Esophagus mucosa (tissue), 1 donor: ENCODE measurements at places on chromosomes 1 and 21. TPM values are rescaled to one million over a fixed set of nuclear protein-coding genes. Genes with fewer than 3 reads are reported as not detected.

TTC22 gene
- 113 TPM for total RNA-seq

VCAM1 gene
- 1.0 TPM for total RNA-seq

DNA sequence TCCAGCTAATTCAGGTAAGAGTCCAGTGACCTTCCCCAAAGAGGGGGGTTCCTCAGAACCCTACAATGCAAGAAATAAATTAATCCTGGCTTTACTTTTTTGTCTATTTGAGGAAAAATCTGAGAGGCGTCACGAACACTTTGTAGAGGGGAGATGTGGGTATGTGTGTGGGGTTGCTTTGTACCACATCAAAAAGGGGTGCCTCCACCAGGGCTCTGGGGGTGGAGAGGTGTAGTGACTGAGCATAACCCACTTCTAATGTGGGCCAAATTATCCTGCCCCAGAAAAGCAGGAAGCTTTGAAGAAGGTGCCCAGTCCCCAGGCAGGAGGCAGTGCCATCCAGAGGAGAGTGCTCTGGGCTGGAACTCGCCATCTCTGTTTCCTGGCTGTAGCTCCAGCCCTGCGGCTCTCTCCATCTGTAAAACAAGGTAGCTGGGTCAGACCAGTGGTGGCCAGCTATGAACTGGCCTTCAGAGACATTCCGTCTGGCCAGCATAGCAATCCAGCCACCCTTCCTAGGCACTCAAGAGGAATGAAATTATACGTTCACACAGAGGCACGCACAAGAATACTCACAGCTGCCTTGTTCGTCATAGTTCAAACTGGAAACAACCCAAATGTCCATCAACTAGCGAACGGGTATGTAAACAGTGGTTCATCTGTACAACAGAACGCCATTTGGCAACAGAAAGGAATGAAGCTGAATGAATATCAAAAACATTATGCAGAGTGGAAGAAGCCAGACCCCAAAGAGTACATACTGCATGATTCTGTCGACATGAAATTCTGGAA lies 45.4 kb upstream of the TNFRSF1B start:
- no peak for ATAC-seq

- no peak for ATAC-seq
Measured at GRCh38 chr1:102546251-102546650, 549.5 kb upstream of the OLFM3 start.

OR6K3 gene
- total RNA-seq: not detected

HCRTR1 gene
- not detected for total RNA-seq

DNA sequence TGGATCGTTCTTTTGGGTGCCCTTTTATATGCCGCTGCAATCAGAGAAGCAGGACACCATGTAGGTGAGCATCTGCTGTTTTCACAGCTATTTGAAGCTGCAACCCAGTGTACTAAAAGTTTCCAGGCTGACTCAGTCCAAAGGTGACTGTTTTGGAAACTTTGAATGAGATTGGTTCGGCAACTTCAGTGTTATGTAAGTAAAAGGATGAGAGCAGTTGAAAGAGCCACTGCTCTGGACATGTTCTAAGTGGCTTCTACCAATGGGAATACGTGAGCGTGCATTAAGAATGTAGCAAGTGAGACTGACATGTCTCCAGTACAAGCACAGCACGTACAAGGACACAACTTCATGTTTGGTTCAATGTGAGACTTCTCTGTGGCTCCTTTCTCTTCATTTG lies 55.6 kb downstream of the DDR2 start:
- ATAC-seq: no peak

- ATAC-seq: no peak
Measured at GRCh38 chr1:31510304-31510703, 66.0 kb upstream of the TINAGL1 start.

DNA sequence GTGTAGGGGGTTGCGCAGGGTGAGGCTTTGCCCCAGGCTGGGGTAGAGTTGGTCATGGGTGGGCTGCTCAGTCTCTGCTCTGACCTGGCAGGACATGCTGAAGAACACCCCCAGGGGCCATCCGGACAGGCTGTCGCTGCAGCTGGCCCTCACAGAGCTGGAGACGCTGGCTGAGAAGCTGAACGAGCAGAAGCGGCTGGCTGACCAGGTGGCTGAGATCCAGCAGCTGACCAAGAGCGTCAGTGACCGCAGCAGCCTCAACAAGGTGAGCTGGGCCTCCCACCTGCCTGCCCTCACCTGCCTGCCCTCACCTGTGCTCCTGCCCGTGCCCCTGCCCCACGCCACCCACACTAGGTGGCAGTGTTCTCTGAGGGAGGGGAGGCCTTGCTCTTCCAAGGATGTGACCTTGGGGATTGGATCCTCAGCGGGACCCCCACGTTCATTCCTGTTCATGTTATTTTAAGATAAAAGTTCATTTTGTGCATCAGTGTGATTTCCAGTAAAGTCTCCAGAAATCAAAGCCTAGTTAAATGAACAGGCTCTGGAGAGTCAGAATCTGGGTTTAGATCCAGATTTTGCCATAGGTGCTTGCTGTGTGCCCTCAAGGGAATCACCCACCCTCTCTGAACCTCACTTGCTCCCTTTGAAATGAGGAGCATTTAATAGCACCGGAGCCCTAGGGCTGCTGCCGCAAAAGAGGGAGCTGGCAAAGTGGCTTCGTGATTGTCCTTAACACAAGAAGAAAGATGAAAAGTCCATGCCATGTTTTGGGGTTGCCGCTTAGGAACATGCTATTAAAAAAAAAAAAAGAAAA lies 87.9 kb downstream of the ARHGEF10L start:
- no peak for ATAC-seq

DNA sequence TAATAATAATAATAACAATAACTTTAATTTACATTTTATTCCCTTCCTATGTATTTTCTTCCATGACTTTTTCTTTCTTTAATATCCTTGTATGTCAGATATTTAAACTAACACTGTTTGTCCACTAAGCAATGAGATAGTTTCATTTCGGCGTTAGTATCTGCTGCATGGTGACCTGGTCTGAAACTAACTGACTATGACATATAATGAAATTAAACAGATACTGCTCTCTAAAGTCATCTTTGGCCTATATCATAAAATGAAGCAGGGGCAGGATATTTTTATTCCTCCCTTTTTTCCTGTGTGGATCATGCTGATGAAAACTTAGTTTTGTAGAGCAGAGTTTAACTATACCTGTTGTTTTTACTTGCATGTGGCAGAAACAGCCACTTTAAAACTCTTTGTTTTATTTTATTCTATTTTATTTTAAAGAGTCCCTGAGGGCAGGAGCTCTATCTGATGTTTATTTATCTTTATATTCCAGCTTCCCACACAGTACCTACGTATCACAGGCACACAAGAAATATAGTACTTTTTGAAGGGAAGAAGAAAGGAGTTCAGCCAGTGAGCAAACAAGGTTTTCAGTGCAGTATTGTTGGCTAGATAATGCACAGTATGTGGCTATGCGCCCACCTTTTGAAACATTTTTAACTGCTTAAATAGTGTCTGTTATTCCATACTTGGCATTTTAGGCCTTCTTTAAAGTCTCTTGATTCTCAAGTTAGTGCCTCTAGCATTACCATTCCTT lies 165.6 kb downstream of the PHTF1 start:
- ATAC-seq: no peak

DNA sequence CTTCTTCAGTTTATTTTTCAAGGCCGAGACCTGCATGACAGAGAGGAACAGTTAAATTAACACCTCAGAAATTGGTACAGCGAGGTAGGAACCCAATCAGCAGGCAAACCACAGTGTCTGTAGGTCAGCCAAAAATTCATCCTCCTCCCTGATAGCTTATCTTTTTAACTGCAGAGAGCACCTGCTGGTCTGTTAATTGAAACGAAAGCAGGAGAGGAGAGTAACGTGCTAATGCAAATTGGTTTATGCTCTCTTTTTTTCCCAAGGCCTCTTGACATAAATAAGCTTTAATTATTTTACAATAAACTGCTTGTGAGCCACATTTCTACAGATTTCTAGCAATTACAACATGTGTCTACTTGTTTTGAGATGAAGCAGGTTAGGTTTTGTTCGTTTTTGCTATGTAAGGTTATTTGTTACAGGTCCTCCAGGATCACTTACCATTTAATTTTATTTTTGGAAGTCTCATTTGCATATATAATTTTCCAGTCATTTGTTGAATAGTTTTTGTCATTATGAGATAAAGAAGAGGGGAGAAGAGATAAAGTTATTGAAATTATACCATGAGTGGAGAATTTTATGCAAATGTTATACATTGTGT lies 179.9 kb downstream of the DENND1B start:
- no peak for ATAC-seq

- no peak for ATAC-seq
Measured at GRCh38 chr1:24754229-24754628, 9.0 kb downstream of the CLIC4 start.

DNA sequence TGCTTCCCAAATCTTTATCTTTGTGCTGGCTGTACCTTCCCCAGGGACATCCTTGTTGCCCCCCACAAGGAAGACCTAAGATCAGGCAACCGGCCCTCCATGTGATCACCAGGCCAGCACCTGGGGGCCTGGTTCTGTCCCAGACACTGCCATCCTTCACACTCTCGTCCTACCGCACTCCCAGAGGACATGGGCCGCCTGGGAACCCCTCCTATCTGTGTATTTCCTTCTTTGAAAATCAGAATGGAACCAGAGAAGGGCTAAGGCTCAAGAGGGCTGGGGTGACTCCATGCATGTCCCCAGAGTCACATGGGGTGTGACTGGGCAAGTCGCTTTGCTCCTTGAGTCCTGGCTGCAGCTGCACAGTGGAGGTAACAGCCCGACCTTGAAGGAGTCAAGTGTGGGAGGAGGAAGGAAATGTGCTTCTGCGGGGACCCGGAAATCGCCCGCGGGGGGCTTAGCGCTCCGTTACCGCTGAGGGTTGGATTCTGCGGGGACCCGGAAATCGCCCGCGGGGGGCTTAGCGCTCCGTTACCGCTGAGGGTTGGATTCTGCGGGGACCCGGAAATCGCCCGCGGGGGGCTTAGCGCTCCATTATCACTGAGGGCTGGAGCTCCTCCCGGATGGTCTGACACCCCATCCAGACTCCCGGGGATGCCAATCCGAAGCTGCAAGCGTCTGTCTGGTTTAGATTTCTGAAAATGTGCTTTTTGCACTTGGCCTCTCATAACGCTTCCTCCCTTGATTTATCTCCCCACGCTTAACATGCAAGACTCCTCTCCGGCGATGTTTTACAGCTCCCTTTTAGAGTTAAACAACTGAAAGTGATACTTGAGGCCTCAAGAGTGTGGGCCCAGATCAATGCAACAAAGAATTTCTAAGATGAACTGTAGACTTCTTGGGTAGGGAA lies 278.9 kb downstream of the NPHP4 start:
- no peak for ATAC-seq

RNU1-1 gene
- total RNA-seq: 6,387 TPM

- no peak for ATAC-seq
Measured at GRCh38 chr1:110085671-110086070, 15.2 kb upstream of the ALX3 start.

DNA sequence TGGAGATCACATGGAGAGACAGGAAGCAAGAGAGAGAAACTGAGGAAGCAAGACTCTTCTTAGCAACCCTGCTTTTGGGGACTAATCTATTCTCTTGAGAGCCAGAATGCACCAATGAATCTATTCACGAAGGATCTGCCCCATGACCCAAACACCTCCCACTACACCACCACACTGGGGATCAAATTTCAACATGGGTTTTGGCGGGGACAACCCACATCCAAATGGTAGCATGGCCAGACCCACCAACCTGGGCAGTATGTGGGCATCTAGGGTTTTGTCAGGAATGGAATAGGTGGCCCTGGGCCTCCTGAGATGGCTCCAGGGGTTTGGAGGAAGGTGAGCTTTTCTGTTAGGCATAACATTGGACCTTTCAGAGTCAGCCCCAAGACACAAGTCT lies 33.7 kb downstream of the NENF start:
- no peak for ATAC-seq

DNA sequence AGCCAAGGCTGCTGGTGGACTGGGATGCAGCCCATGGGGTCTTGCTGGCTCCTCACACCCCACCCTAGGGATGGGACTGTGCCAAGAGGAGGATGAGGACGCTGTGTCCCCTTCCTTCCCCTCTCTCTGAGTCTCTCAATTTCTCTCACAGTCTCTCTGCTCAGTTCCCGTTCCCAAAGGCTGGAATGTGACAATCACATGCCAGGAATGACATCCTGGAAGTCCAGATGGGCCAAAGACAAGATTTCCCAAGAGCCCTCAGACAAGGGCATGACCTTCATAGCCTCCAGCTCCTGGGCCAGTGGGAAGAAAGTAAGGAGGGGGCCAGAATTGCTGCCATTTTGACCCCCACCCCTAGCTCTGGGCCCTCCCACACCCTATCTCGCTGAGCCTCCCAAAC lies 7.6 kb upstream of the CDCP2 start:
- no peak for ATAC-seq

- peak; percentile 76 for ATAC-seq
Measured at GRCh38 chr1:201254625-201255478, 28.5 kb upstream of the PKP1 start.

DNA sequence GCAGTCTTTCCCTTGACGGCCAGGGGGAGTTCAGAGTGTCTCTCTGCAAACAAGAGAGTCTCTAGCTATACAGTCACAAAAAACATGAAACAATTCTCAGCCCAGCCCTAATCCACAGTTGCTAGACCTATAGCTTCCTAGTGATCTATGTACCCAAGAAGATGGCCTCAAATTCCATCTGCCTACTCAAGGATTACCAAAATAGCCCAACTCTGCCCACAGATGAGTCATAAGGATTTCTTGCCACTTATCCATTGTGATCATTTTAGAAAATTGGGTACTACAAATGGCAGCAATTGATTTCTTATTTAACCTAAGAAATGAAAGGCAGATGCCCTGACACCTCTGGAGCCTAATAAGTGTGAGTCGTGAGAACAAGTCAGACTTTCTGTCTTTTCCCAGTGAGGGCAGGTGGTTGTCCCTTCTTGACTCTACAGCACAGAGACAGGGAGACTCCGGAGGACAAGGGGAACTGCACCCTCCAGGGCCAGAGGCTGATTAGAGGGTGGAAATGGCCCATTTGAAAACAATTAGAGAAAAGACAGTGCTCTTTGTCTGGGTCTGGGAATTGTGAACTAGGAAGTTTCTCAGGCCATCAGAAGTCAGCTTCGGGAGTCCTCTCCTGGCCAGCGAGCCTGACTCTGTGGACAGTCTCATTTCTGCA lies 65.4 kb downstream of the ABCA4 start:
- ATAC-seq: no peak

- peak; percentile 84 for ATAC-seq
Measured at GRCh38 chr1:8239039-8239305, 78.9 kb upstream of the SLC45A1 start.

- no peak for ATAC-seq
Measured at GRCh38 chr21:36820176-36821031, 121.5 kb downstream of the SIM2 start.

DNA sequence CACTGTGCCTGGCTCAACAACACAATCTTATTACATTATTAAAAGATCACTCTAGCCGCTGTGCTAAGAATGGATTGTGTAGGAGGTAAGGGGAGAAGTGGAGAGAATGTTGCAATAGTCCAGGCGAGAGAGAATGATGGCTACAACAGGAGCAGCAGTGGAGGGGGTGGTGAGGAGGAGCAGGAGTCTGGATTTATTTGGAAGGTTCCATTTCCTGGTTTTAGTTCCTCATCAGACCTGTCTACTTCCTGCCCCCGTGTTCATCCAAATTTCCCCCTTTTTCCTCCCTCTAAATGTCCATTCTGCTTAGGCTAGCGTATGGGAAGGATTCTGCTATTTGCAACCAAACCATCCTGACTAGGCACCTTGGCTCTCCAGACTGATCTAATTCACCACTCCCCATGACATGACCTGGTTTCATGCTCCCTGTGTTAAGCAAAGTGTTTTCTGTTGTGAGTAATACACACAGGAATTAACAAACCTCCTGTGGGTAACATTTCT lies 35.1 kb upstream of the EYA3 start:
- peak; percentile 79 for ATAC-seq
